Vagina (tissue), 2 donors: ENCODE measurements at places on chromosomes 3 and 15.

GRCh38 chr15:73902121-73903020, 23.9 kb upstream of the LOXL1 start:
- H3K27ac ChIP-seq: no peak overlapping the region
- H3K36me3 ChIP-seq: no peaks in the 10 kb centered on the region
- no peaks in the 10 kb centered on the region for H3K27me3 ChIP-seq

DNA sequence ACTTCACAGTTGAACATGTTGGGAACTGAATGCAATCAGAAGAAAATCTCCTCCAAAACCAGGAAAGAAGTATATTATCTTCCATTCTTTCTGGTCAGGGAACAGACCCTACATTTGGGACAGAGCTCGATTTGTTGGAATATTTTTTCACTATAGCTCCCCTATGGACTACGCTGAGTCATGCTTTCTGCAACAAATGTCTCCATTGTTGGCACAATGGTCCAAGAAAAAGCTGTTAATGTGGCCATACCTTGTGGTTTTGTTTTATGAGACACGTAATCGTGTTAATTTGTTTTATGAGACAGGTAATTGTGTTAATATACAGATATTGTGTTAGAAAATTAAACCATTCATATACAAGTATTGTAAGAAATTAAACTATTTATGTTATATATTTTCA, 101.4 kb downstream of the TGFBR2 start:
- H3K4me3 ChIP-seq: no peak overlapping the region
- no peak overlapping the region for H3K27ac ChIP-seq
- no peaks in the 10 kb centered on the region for H3K4me1 ChIP-seq
- no peaks in the 10 kb centered on the region for H3K27me3 ChIP-seq
- H3K36me3 ChIP-seq: no peaks in the 10 kb centered on the region
- no peak for DNase-seq

DNA sequence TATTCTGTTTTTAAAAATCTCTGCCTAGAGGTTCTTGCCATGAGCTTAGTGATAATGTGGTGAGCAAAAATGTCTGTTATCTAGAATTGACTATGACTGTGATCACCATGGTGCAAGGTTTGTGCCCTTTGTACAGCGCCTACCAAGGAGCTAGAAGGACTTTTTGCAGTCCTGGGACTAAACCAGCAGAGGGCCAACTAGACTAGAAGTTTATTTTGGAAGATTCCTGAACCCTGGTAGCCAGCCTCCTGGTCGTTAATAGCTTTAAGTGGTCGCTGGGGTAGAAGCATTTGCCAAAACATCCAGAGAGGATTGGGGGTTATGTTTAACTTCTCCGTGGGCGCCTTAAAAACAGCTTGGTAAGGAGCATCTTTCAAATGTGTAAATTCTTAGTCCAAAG, 7.8 kb downstream of the SCG5 start:
- no peak for DNase-seq
- no peak overlapping the region for H3K4me3 ChIP-seq
- no peak overlapping the region for H3K27ac ChIP-seq

GRCh38 chr3:60582288-60582687, 669.0 kb downstream of the FHIT start:
- DNase-seq: no peak
- H3K27me3 ChIP-seq: no peaks in the 10 kb centered on the region
- no peaks in the 10 kb centered on the region for H3K4me1 ChIP-seq

DNA sequence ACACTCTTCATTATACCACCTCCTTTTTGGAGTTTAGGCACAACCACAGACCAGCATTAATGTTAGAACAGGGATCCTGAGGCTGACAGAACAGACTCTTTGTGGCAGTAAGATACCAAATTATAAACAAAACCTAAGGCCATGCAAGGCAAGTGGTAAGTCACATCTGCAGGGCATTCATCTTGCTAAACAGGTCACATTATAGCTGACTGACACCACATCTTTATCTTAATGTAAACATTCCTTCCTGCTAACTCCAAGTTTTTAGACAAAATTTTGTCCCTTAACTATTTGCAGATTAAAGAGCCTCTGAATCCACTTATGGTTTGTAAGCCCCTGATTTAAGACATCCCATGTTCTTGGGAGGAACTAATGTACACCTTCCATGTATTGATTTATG, 500.6 kb downstream of the PYDC2 start:
- no peaks in the 10 kb centered on the region for H3K36me3 ChIP-seq
- no peaks in the 10 kb centered on the region for H3K4me1 ChIP-seq
- no peak overlapping the region for H3K27ac ChIP-seq
- DNase-seq: no peak
- no peak overlapping the region for H3K4me3 ChIP-seq

DNA sequence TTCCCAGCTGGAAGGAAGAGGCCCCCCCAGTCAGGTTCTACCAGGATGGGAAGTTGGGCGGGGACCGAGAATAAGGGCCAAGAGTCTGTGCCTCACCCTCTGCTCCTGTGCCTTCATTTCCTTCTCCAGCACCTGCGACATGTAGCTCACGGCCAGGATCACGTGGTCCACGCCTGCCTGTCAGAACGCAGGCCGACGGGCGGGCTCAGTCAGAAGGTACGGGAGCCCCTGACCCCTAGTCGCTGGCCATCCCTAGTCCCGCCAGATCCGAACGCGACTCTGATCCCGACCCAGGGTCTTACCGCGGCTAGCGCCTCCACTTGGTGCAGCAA, 489 bp downstream of the GMPPB start:
- no peak for DNase-seq
- peak overlapping the region; percentile 90 for H3K27ac ChIP-seq
- peaks cover 45% of the 10 kb centered on the region for H3K4me1 ChIP-seq
- H3K36me3 ChIP-seq: no peaks in the 10 kb centered on the region
- peak overlapping the region; percentile 93 for H3K4me3 ChIP-seq
- H3K27me3 ChIP-seq: no peaks in the 10 kb centered on the region

- H3K27ac ChIP-seq: no peak overlapping the region
- peaks cover 4% of the 10 kb centered on the region for H3K4me1 ChIP-seq
- DNase-seq: peak; percentile 52
- H3K36me3 ChIP-seq: no peaks in the 10 kb centered on the region
- no peak overlapping the region for H3K4me3 ChIP-seq
Observed at GRCh38 chr15:69789648-69790393, 307.9 kb downstream of the TLE3 start.

GRCh38 chr3:126300001-126300760, 57.0 kb downstream of the KLF15 start:
- H3K36me3 ChIP-seq: no peaks in the 10 kb centered on the region
- no peak for DNase-seq
- H3K4me3 ChIP-seq: no peak overlapping the region
- H3K27ac ChIP-seq: no peak overlapping the region
- H3K4me1 ChIP-seq: no peaks in the 10 kb centered on the region
- no peaks in the 10 kb centered on the region for H3K27me3 ChIP-seq

- peaks cover 4% of the 10 kb centered on the region for H3K4me1 ChIP-seq
- H3K4me3 ChIP-seq: no peak overlapping the region
- no peaks in the 10 kb centered on the region for H3K27me3 ChIP-seq
- H3K27ac ChIP-seq: no peak overlapping the region
- DNase-seq: no peak
Observed at GRCh38 chr3:151350656-151351055, 21.3 kb upstream of the P2RY13 start.

DNA sequence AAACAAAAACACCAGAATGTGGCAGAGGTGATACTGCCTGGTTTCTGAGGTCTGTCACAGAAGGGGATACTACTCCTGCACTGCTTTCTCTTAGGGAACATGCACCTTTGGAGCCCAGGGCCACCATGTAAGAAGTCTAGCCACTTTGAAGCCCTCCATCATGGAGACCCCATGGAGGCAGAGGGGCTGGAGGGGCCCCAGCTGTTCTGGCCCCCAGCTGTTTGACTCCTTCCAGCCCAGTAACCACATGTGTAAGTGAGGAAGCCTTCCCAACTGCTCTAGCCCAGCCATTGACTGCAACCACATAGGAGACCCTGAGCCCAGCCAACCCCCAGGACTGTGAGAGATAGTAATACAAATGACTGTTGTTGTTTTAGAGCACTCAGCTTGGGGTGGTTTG, 9.0 kb upstream of the IGDCC4 start:
- DNase-seq: no peak
- H3K4me3 ChIP-seq: no peak overlapping the region
- H3K4me1 ChIP-seq: peaks cover 7% of the 10 kb centered on the region

DNA sequence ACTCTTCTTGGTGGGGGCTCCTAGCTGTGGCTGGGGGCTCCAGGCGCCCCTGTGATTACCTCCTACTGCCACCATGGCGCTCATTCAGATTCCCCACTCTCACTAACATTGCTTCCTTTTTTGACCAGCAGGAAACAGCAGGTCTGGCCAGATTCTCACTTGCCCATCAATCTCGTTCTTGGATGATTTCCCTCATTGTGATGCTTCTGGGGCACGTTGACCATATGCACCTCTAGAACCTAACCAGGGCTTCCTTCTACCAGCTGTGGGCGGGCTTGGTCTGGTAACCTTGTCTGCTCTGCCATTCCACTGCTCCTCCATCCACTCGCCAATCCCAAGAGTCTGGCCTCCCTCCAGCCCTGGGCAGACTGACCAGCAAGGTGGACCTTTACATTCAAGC, 35.9 kb upstream of the PTPN23 start:
- H3K4me1 ChIP-seq: no peaks in the 10 kb centered on the region
- no peaks in the 10 kb centered on the region for H3K36me3 ChIP-seq

DNA sequence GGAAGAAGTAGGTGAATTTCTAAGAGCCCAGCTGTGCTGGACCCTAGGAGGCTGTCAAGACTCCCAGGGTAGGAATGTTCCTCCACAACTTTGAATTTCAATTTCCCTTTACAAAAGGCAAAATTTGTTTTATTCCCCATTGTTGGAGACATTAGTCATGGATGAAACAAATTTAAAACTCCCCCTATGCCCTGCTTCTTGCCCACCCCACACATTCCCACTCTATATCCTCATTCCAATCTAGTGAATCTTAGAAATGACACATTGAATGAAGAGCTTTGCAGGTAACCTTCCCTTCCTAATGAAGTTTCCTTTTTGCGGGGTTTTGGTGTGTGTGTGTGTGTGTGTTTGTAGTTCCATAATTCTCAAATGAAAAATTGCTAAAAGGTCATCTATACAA, 72.6 kb downstream of the CCNL1 start:
- H3K4me3 ChIP-seq: no peak overlapping the region
- H3K4me1 ChIP-seq: peaks cover 38% of the 10 kb centered on the region
- no peaks in the 10 kb centered on the region for H3K36me3 ChIP-seq
- peak overlapping the region; percentile 96 for H3K27ac ChIP-seq
- H3K27me3 ChIP-seq: no peaks in the 10 kb centered on the region

DNA sequence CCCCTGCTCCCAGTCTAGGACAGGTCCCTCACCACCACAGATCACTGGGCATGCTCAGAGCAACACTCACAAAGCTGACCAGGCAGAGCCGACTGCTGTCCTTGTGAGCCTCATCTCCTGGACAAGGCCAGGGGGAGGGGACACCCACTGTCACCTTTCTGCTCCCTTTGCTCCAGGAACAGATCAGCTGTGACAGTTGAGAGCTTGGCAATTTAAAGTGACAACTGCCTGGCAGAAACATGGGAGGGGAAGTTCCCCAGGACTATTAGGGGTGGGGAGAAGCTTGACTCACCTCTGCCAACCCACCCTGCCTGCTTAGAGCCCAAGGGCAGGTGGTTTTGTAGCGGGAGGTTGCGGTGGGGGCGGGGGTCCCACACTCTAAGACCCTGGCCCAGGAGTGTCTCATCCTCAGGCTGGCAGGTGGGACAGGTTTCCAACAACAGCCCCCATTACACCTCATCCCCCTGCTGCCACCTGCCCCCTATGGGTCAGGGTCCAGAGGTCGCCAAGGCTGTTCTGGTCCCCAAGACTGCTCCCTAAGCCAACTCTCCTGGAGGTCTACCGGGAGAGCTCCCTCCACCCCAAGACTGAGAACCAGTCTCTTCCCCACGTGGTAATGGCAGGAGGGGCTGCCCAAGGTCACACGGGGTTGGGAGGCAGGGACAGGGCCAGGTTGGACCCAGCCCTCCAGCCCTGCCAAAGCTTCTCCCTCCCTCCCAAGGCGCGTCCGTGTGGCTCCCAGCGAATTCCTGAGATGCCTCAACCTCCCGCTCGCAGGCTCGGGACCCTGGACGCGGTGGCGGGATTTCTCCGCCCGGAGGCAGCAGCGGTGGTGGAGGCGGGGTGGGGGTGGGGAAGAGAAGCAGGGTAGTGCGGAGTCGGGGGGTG, 80.4 kb downstream of the IQSEC1 start:
- peak overlapping the region; percentile 71 for H3K4me3 ChIP-seq
- peak overlapping the region; percentile 78 for H3K27ac ChIP-seq
- H3K27me3 ChIP-seq: no peaks in the 10 kb centered on the region
- H3K4me1 ChIP-seq: peaks cover 21% of the 10 kb centered on the region

DNA sequence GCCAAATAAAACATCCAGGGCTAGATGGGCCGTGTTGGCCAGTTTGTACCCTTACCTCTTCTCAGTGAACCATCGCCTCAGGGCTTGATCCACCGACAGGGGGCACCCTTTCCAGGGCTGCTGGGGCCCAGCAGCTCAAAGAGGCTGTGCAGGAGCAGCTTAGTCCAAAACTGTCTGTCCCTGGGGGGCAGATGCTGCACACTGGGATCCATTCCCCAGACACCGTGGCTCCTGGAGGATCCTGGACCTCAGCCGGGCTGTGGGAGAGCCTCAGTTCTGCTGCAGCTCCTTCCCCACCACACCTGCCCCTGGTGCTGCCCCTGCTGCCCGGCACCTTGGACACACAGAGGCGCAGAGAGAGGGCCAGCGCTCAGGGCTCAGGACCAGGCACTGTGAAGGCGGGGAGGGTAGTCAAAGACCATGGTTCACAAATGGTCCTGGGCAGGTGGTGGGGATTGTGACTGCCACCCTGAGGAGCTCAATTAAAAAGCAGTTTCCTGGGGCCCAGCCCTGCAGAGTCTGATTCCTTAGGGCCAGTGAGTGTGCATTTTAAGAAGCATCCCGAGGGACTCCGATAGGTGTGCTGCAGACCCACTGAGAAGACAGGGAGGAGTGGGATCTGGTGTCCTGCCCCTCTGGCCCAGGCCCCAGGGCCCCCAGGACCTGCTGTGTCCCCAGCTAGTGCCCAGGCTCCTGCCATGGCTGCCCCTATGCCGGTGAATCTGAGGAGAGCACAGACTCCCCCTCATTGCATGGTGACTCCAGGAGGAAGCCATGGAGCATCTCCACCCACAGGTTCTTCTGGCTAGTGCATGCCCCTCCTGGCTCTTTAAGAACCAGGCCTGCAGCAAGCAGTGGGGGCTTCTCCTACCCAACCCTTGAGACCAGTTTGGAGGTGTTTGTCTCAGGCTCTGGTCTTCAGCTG, 86.5 kb upstream of the PRR20G start:
- no peaks in the 10 kb centered on the region for H3K27me3 ChIP-seq
- H3K27ac ChIP-seq: no peak overlapping the region
- no peak for DNase-seq
- no peak overlapping the region for H3K4me3 ChIP-seq
